ENCODE measurements at places on chromosomes 2 and 18.

DNA sequence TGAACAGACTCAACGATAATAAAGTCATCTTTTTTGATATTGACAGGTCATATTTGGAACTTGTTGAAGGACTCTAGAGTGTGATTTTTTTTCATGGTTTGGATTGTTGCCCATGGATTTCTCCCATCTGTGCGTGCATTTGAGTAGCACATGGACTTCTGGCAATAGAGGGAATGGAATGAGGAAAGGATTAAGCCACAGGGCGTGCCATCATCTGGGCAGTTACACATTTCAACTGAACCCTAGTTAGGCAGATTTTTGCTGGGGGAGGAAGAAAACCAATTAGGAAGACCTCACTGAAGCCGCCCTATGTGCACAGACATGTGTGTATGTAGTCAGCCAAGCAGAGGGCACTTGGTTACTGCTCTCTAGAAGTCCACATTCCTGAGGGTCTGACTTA lies 72.6 kb downstream of the TPGS2 start:
- no peak for DNase-seq

GRCh38 chr18:47936952-47937351 lies 6.5 kb upstream of the SMAD2 start:
- no peak for DNase-seq

DNA sequence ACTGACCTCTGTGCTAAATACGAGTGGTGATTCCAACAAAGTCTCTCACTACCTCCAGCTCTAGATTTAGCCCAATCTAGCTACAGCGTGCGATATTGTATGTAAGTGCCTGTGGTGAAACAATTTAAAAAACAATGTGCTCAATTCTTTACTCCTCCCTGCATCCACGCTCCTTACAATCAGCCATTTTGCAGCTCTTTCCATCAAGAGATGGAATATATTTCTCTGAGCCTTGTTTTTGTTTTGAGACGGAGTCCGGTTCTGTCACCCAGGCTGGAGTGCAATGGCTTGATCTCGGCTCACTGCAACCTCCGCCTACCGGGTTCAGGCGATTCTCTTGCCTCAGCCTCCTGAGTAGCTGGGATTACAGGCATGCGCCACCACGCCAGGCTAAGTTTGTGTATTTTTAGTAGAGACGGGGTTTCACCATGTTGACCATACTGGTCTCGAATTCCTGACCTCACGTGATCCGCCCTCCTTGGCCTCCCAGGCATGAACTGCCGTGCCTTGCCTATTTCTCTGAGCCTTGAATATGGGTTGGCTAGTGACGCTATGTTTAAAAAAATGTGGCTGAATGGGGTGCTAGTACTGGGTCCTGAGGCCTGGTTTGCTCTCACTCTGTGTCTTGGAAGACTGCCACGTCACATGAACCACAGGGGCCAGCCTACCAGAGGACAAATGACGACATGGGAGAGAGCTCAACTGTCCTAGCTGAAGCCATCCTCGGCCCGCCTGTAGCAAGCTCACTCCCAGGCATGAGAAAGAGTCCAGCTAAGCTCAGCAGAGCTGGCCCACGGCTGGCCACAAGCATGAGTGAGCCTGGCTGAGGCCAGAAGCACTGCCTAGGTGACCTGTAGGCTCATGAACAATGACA lies 14.8 kb downstream of the WDFY1 start:
- no peak for DNase-seq

DNA sequence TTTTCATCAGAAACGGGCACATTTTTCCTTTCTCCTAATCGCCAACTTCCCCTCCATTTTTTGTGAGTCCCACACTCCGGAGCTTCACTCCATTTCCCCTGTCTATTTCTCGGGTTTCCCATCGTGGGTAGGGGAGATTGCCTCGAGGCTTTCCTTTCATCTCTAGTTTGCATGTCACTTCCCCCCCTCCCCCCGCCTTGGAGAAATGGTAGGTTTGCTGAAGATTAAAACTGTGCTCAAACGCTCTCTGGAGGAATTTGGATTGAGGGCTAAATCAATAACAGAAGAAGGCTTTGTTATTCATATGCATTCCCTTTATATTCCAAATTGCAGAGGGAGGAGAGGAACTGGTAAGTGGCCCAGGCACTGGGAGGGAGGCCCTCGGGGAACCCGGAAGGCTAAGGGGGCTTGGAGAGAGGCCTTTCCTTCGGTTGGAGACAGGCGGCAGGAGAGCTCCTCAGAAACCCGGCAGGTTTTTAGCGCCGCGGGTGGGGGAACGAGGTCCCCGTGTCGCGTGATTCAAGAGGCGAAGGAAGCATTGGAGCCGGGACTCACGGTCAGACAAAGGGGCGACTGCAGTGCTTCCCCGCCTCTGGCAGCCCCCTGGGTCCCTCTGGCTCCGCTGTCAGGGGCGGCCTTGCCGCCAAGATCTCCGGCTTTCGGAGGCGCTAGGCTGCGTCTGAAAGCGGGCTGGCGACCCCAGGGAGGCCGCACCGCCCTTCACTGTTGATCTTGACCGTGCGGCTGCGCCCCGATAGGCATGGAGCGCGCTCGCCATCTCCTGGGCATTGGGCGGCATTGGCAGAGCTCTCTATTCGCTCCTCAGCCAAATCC lies 2.4 kb upstream of the HOXD12 start:
- DNase-seq, result peak; percentile 87

GRCh38 chr2:203815541-203815898 lies 52.1 kb upstream of the CTLA4 start:
- peak; percentile 24 for DNase-seq

All from right kidney (tissue), 9 donors.